BJ (cell line): ENCODE measurements at places on chromosomes 12 and 14. TPM values are rescaled to one million over a fixed set of nuclear protein-coding genes. Genes with fewer than 3 reads are reported as not detected.

IL26 gene
- not detected in 2 replicates for polyA plus RNA-seq

GRCh38 chr14:87306409-87307168, 686.4 kb downstream of the GALC start:
- DNase-seq = no peak

E2F7 gene
- 3.6 and 3.9 TPM in 2 replicates for polyA plus RNA-seq

RIPK3 gene
- polyA plus RNA-seq = 4.3 and 4.4 TPM in 2 replicates

DNA sequence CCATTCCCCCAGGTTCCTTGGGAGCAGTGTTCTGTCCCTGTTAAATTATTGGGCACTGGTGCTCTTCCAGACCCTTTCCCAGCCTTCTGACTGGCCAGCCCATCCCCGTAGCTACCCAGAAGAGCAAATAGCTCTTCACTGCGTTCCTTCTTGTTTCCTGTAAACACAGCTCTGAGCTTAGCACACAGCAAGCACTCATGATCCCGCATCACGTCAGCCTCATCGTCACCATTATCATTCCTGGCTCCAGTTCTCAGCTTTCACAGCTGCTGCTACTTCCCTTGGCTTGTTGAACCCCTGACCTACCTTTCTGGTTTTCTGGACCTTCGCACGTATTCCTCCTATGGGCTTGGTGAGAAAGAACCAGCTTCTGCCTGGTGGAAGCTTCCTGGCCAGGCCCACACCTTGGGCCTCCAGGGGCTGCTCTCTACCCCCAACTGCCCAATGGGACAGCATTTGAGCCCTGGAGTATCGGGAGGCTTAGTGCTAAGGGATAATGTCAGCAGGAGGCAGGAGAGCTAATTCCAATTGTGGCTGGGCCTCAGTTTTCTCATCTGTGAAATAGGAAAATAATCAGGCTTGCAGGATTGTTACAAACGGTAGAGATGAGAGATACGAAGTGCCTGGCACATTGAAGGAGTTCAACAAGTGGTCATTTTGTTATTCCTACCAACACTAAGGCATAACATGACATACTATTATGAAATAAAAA, 22.6 kb upstream of the PAPOLA start:
- DNase-seq = no peak

DNA sequence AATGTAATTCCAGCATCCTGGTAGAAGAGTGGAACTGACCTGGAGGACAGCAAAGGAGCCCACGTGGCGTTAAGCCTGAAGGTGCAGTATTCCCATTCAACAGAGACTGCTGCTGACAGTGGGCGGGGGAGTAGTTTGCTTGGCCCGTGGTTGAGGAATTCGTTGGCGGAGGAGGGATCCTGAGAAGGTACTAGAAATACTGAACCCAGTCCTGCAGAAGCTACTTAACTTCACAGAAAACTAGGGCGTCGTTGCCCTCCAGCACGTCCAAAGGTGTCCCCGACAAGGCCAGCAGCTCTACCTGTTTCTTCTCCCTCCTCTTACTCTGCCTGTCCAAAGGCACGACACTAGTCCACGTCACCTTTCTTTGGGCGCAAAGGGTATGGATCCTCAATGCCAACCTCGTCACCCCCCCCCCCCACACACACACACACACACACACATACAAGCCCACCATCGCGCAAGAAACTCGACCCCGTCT, 303 bp downstream of the PUS7L start:
- DNase-seq = no peak

TAC3 gene
- not detected in 2 replicates for polyA plus RNA-seq

EFS gene
- 1.5 and 2.7 TPM in 2 replicates for polyA plus RNA-seq

- no peak for DNase-seq
Measured at GRCh38 chr12:68581926-68582325, 28.8 kb upstream of the RAP1B start.

DNA sequence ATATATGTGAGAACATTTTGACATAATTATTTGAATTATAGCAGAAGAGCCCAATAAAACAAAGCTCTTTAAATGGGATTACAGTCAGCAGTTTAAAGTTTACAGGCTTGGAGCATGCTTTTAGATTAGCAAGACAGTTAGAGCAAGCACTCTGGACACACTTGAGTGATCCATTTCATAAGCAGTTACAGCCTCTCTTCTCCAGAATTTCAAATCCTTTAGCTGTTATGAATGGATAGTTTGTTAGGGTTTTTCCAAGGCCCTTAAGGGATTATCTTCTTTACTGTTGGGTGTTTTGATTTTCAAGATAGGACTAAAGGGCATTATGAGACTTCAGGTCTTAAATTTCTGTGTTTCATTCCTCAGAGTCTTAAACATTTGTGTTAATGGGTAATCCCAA, 36.3 kb downstream of the BEST3 start:
- DNase-seq = no peak

TMCC3 gene
- not detected in 2 replicates for polyA plus RNA-seq

AMDHD1 gene
- polyA plus RNA-seq = 0.09 TPM in 2 replicates

TAS2R13 gene
- polyA plus RNA-seq = 0.10 TPM in 1 of 2 replicates, not detected in the other

RDH5 gene
- 4.5 and 6.2 TPM in 2 replicates for polyA plus RNA-seq

AMN1 gene
- 4.2 and 7.8 TPM in 2 replicates for polyA plus RNA-seq

- no peak for DNase-seq
Measured at GRCh38 chr14:66624336-66624937, 116.5 kb downstream of the GPHN start.

ZNF641 gene
- polyA plus RNA-seq = 7.5 and 7.6 TPM in 2 replicates

- DNase-seq = no peak
Measured at GRCh38 chr14:76491172-76491930, 115.4 kb downstream of the ESRRB start.

DNA sequence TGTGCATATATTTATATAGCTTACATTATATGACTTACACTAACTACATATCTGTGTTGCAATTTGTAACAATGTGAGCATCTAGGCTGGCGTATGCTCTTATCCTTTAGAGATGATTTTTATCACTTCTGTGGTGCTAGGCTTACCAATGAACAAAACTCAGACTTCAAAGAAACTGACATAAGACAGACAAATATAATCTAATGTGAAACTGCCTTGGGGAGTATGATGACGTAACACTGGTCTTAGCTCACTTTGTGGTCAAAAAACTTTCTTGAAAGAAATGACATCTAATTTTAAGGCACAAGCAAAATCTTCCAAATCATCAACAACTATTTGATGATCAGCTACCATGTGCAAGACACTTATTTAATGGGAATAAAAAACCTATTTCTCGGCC, 50.0 kb downstream of the SOX5 start:
- no peak for DNase-seq

- peak; percentile 47 for DNase-seq
Measured at GRCh38 chr14:72678356-72678755, 215.5 kb downstream of the DPF3 start.

VWF gene
- 0.06 and 0.07 TPM in 2 replicates for polyA plus RNA-seq

DNA sequence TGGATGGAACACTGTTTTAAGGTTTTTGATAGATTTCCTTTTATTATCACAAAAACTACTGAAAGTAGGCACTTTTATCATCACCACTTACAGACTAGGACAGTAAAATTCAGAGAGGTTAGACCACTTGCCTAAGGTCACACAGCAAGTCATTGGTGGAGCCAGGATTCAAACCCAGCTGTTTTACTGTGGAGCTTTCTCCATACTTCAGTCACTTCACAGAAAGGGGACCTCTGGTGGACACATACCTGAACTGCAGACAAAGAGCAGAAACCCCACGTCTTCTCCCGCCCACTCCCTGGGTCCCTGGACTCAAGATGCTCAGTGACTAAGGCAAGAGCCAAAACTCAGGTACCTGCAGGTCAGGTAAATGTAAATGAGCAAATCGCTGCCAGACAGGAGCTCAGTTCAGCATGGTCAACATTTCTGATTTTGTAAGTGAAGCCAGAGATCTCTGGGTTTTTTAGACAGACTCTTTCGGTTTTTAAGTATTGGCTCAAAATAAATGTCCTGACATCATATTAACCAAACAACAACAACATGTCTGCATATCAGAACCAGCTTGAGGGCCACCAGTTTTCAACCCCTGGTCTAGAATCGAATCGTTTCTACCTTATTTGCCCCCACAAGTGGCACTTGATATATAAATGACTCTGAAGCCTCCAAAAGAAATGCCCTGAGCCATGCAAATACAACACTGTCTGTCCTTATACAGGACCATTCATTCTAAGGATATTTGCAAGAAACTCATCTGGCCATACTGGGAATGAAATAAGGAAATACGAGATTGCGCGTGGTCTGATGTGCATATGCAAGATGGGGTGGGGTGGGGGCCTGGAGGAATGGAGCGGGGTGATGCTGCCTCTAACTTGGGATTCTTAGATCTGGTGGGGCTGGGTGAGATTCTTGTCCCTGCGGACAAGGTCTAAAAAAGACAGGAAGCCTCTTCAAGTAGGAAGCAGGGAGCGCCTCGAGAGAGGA, 110.9 kb downstream of the KSR2 start:
- DNase-seq = no peak

- no peak for DNase-seq
Measured at GRCh38 chr12:10190558-10191388, 11.9 kb downstream of the TMEM52B start.
